Breast epithelium (tissue), 4 donors: ENCODE measurements at places on chromosomes 7 and 10. TPM values are rescaled to one million over a fixed set of nuclear protein-coding genes. Genes with fewer than 3 reads are reported as not detected.

Gene WEE2
- not detected for total RNA-seq

- no peak for DNase-seq
Observed at GRCh38 chr10:36779238-36779846, 346.1 kb upstream of the ANKRD30A start.

DNA sequence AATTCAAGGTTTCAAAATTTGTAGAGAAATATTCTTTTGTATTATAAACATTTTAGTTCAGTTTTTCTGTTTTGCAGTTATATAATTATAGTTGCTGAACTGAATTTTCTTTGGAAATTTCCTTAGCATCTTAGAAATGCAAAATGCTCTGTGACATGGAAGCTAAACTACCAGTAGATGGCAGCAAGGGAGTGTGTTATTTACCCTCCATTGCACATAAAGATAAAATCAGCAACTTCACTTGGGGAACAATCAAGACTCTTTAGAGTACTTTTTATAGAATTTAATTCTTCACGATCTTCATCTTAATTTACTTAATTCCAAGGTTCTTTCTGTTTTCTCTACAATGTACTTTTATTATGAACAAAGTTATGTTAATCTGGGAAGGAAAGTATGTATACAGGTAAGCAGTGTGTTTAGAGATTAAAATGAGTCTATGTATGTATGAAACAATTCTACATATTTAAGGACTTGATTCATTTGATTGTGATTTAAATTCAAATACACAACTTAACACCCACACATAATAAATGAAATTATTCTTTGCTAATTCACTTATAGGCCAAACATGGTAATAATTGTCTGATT lies 404.2 kb downstream of the THSD7A start:
- DNase-seq: no peak

DNA sequence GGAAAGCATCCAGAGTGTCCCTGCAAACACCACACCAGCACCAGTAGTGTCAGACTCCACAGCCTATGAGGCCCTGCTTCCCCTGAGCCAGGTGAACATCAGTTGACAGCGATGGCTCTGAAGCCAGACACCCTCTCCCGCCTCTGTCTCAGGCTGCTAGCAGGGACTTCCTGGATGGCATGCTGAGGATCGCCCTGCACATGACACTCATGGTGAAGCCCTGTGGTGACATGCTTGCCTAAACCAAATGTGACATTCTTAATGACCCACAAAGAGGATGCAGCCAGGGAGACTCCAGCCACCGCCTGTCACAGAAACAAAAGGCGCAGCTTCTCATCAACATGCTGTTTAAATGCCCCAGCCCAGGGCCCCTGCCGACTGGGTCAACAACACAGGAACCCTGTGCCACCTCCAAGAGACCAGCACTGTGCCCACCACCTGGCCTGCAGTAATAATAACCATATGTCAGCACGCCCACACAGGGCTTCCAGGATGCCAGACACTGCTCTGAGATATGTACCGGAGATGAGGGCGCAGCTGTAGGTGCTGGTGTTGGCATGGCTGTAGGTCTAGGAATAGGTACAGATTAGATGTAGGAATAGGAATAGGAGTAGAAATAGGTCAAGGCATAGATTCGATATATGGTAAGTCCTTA lies 81.3 kb downstream of the GRID1 start:
- DNase-seq: no peak

- DNase-seq: no peak
Observed at GRCh38 chr10:31458974-31459373, 140.0 kb downstream of the ZEB1 start.

DNA sequence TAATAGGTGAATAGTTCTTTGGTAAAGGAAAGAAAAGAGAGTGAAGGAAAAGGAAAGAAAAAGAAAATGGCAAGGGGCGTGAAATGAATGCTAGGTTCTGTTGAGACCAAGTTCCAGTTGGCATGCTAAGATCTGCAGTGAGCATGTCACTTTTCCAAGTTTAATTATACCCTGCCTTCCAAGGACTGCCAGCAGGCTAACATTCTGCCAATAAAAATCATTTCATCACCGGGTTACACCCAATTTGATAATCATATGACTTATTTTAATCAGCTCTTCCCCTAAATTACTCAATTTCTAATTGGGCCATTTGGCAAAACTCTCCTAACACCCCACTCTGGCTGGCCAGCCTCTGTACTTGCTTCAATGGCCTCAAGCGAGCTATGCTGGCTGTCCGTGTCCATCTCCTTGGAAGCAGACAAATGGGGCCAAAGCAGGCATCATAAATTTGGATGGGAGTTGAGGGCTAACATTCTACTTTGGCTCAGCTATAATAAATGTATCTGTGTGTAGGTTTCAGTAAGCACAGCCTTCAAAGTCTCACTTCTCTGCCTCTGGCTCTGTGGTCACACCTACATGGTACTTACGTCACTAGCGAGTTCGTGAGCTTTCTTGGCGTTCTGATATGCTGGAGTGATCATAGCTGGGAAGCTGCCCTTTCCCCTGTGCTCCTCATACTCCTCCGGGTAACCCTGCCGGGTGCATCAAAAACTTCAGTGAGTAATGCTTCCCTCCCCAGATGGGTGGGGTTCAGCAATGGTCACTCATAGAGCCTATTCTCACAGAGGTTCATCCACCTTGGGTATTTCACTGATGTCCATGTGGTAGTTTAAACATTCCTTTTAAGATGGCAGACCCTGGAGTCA lies 17.3 kb downstream of the NRAP start:
- no peak for DNase-seq

- no peak for DNase-seq
Observed at GRCh38 chr7:36198854-36199266, 45.8 kb downstream of the EEPD1 start.

DNA sequence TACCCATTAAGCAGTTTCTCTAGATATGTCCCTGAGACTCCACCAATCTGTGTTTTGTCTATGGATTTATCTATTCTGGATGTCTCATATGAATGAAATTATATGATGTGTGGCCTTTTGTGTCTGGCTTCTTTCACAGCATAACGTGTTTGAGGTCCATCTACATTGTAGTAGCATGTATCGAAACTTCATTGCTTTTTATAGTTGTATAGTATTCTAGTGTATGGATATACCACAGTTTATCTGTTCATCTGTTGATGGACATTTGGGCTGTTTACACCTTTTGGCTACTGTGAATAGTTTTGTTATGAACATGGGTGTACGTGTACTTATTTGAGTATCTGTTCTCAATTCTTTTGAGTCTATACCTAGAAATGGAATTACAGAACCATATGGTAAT lies 9.6 kb downstream of the KAT6B start:
- DNase-seq: no peak

DNA sequence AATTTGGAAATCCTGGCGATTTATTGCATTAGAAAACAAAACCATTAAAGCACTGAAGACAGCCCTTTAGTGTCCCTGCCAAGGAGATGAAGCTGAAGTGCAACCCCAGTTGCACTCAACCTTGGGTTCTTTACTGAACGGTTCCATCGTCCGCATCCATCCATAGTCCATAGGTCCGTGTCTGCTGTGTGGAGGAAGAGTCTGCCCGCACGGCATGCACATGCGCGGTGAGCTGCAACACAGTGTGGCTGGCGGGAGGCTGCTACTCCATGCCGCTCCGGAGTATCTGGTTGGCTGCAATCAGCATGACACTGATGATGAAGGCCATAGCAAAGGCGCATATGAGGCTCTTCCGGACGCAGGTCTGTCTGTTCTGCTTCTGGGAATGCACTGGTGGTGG lies 624.6 kb downstream of the CALN1 start:
- DNase-seq: no peak
